ENCODE measurements at places on chromosomes 5 and 9.
A peak's percentile ranks its signal among the peaks of the same experiment; 100 is the strongest.

GRCh38 chr5:139137697-139138096 lies 60.5 kb downstream of the SIL1 start:
- peak; percentile 60 for DNase-seq

DNA sequence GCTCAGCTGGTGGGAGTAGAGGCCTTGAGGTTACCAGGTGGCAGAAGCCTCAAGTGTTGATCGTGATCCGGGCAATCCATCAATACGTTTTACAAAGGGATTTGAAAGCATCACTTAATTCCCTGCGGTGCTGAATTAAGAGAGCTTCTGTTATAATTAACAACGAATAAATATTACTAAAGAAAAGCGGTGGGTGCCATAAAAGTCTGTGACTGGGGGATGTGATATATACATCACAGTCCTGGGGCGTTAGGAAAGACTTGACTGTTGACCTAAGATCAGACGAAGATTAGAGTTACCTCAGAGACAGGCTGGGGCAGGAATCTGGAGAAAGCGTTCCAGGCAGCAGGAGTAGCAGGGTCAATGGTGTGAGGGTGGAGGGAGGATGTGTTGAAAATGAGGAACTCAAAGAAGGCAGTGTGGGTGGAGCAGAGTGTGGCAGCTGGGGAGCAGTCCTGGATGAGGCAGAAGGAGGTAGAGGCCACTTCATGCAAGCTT lies 6.7 kb upstream of the C5orf63 start:
- DNase-seq: peak; percentile 86

- no peak for DNase-seq
Measured at GRCh38 chr5:3393122-3393919, 202.3 kb upstream of the IRX1 start.

DNA sequence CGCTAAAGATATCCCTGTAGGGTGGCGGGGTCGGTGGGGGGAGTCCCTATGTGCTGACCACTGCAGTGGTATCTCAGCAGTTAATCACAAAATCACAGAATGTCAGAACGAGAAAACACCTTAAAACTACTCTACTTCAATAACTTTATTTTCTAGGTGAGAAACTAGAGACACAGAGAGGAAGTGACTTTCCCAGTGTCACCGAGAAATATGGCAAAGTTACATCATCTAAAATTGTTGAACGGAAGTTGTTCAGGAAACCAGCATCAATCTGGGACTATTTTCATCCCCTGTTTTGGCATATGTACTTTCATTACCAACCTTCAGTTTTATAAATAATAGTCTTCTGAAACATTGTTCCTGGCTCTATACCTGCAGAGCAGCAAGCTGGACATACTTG lies 384.0 kb downstream of the SPOCK1 start:
- DNase-seq: no peak

GRCh38 chr5:54362434-54362833 lies 52.1 kb upstream of the ARL15 start:
- no peak for DNase-seq

DNA sequence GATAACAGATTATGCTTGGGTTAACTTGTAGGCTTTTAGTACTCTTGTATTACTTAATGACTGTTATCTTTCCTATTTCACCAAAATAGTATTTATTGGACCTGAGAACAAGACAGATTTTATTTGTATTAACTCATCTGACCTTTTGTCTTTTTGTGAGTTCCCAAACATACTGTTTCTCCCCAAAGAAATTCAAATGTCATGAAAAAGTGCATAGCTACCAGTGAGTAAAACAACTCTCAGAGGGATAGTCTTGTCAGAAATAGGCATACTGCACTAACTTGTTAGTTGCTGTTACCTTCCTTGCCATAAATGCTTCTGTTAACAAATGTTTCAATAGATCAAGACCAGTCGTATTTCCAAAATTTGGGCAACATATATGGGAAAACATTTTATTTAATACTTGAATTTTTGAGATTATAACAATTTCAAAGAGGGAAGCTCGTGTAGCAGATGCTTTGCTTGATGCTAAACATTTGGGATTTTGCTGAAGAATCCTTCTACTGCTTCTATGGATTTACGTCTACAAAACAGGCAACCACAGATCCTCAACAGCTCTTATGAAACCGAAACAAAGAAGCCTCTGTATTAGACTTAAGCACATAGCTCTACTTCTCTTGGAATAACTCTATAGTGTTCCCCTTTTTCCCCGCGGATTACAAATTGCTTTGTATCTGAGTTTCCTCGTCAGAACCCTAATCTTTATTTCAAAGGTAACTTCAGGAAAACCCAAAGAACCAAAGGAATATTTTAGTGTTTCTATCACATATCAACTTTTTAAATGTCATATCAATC lies 248.8 kb downstream of the MCTP1 start:
- no peak for DNase-seq

DNA sequence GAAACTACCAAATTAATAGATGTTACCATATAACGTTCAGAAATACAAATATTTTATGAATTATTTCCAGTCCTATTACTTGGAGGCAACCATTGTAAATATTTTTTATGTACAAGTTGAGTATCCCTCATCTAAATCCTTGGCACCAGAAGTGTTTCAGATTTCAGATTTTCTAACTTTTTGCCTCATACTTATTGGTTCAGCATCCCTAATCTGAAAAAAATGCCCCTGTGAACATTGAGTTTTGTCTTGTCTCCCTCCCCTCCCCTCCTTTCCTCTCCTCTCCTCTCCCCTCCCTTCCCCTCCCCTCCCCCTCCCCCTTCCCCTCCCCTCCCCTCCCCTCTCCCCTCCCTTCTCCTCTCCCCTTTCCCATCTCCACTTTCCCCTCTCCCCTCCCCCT lies 40.6 kb downstream of the UBAP1 start:
- no peak for DNase-seq

DNA sequence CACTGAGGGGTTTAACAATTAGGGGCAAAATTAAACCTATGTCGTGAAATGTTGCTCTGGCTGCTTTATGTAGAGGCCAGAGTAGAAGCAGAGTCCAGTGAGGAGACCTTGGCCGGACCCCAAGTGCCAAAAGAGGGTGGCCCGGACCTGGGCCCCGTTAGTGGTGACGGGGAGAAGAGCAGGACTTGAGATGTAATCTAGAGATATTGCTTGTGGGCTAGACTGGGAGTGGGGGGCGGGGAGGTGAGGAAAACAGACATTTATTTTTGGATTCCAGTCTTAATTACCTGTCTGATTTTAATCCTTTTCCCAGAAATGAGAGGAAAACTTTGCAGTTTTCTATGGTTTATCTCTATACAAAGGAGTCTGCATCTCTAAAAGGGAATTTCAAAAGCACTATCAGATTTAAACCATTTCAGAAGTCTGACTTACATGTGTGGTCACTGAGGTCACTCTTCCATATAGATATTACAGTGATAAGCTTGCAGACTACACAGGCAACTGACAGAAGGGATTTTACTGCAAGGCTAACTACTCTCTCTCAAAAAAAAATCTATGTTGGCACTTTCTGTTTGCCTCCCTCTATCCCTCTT lies 108.1 kb downstream of the MED27 start:
- no peak for DNase-seq

DNA sequence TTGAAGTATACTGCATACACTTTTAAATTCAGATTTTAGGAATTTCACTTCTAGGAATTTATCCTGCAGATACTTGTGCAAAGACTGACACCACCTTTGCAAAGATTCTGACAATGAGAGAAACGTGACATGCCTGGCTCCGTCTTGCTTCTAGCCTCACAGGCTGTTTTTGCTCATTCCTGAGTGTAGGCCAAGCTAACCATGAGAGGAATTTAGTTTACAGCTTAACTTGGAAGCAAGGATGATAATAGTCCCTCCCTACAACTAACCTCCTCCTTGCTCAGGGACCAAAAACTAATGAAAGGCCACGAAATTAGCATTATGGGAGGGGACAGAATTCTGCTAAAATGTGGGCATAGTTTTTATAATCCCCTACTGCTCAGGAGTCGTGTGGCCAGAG lies 31.1 kb downstream of the C5orf22 start:
- no peak for DNase-seq

- no peak for DNase-seq
Measured at GRCh38 chr5:2298781-2299180, 416.1 kb upstream of the IRX4 start.

DNA sequence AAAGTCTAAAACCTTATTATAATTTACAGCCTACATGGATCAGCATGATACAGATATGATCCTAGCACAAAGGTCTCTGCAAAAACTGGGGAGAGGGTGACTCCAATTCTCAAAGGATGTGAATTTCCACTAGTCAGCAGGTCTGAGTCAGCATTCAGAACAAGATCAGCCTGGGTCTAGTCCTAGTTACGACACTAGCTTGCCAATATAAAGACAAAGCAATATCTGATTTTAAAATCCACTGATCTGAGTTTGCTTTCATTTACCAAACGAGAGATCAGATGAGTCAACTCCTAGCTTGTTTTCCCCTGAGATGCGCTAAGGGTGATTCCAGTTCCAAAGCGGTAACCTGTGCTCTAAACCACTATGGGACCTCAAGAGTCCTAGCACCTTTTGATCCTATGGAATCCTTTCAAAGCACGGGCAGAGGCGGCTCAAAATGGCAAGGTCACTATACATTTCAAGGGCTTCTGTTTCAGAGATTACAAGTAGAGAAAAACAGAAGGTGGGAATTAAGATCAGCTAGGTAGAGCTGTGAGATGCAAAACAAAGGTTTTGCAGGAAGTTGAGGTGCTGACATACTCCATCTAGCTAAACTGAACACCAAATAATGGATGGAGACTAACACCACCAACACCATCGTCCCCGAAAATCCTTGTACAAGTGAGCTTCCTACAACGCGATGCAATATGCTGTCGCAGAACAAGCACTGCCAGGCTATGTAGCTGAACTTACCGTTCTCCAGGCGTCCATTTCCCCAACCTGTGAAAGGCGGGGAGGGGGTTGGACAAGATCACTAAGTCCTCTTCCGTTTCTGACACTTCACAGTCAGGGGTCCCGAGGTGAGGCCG lies 906 bp downstream of the SLC25A51 start:
- DNase-seq: peak; percentile 71

DNA sequence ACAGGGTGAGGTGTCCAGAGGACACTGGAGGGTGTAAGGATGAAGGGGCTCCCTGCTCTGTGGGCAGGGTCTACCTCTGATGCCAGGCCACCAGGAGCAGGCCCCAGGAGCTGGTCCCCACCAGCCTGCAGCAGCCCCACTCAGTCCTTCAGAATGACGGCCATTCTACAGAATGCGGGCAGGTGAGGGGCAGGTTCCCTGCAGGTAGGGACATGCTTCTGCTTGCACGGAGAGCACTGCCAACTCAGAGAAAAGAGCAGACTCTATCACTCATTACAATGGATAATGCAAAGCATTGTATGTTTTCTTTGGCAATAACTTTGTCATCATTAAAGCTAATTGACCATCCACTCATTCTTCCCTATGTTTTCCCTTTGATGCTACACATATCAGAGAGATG lies 39.0 kb downstream of the DDX31 start:
- peak; percentile 93 for DNase-seq

DNA sequence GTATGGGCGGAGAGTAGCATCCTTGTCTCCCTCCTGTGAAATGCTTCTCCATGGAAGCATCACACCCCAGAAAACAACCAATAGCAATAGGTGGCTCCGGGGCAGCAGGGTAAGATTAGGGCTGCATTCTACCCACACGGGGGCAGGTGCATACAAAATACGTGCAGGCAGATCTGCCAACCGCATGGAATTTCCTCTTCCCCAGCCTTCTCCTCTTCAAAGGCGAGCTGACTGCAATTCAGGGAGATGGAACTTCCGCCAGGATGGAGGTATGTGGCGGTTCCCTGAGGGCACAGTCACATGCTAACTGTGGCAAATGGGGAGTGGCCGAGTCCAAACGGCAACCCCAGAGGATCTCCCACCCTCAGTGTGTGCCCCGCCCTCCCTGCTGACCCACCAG lies 81.5 kb downstream of the LMNB1 start:
- no peak for DNase-seq

DNA sequence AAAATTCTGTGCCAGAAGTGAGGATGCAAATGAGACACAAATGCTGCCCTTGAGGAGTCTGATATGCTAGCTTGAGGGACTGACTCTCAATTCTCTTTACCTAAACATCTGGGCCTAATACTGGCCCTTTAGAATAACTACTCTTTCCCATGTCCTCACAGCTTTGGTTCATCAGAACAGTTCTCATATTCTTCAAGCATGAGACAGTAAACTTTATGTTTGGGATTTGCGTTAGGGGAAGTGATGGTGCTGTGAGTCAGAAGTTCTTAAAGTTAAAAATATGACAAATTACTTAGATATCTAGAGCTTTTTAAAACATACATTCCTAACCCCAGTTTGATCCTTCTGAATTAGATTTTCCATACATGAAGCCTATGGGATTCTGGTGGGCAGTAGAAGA lies 665.0 kb upstream of the RGMB start:
- DNase-seq: peak; percentile 83

DNA sequence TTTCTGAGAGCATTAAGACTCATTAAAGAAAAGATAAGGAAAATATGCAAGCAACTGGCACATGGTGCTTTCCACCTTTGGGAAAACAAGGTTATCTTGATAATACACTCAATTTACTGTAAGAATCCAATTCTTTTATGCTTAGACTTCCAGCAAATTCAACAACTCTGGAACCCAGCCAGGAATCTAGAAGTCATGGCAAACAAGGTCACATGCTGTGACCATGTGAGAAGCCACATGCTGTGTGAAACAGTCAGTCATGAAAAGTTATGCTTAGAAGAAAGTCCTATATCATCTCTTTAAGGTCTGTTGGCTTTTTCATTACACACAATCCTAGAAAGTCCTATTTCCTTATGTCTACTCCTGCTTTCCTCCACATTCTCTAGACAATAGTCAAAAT lies 581.8 kb upstream of the C9orf72 start:
- no peak for DNase-seq

DNA sequence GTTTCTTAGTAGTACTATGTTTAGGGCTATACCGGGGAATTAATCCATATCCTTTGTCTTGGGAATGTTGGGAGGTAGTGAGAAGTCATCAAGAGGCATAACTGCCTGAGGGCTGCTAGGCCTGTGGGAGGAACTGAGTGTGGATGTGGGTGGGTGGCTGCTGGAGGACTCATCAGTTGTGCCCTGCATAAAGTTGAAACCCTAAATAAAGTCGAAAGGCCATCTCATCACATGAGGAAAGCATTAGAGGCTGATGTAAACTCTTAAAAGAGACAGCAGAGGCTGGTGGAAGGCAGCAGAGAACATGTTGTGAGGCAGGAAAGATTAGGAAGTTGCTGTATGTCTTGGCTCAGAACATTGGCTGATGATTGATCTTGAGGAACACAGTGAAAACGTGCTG lies 143.8 kb downstream of the MAST4 start:
- DNase-seq: peak; percentile 7

Data from epithelial cell of esophagus (primary cell).